Naive thymus-derived CD8-positive, alpha-beta T cell (primary cell): ENCODE measurements at places on chromosomes 1 and 21. TPM values are rescaled to one million over a fixed set of nuclear protein-coding genes. Genes with fewer than 3 reads are reported as not detected.

GRCh38 chr1:39822146-39822545 is 33.5 kb upstream of the BMP8B start:
- H3K27ac ChIP-seq = no peak overlapping the region
- no peak for DNase-seq
- peaks cover 24% of the 10 kb centered on the region for H3K4me1 ChIP-seq
- peaks cover 14% of the 10 kb centered on the region for H3K27me3 ChIP-seq
- no peaks in the 10 kb centered on the region for H3K36me3 ChIP-seq
- H3K4me3 ChIP-seq = no peak overlapping the region

GRCh38 chr1:8870103-8870502 is 8.4 kb downstream of the ENO1 start:
- no peak for DNase-seq
- H3K4me1 ChIP-seq = peaks cover 18% of the 10 kb centered on the region
- H3K27ac ChIP-seq = peak overlapping the region; percentile 33
- H3K4me3 ChIP-seq = no peak overlapping the region

DNA sequence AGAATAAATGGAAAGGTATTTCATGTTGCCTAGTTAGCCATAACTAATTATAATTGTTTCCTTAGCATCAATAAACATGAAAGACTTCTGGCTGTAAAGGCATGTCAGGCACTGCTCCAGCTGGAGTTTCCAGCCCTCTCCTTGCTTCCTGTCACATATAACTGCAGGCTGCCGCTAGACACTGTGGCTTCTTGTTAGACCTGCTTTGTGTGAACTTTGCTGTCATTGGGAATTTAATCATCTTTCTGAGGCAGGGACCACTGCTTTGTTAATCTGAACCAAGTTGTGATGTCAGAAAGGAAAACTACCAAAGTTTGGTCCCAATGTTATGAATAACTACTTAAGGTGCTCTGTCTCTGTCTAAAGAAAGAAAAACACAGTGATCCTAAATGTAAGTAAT is 90.3 kb upstream of the DUSP10 start:
- H3K36me3 ChIP-seq = no peaks in the 10 kb centered on the region
- no peak overlapping the region for H3K27ac ChIP-seq
- H3K27me3 ChIP-seq = no peaks in the 10 kb centered on the region
- no peak overlapping the region for H3K4me3 ChIP-seq

DNA sequence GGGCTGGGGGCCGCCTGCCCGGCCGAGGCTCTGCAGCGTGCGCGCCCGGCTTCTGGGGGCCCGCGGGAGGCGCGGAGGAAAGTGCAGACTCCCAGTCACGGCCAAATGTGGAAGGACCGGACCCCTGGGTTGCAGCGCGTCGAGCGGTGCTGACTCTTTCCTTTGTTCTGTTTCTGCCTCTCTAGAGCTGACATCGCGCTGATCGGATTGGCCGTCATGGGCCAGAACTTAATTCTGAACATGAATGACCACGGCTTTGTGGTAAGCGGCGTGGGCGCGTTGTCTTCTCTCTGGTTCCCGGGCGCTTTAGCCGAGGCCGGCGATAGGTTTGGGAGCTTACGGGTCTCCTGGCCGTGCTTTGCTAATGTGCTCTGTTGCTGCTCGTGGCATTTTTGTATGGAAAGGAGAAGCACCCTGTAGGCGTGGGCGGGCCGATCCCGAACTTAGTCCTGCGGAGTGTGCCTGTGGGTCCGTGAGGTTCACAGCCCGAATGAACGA is 629 bp downstream of the PGD start:
- peak overlapping the region; percentile 68 for H3K27ac ChIP-seq
- peak overlapping the region; percentile 86 for H3K4me3 ChIP-seq

CSTB gene
- total RNA-seq = 33.1 TPM

IL19 gene
- not detected for total RNA-seq
